ENCODE measurements at places on chromosomes 5 and 9.

GRCh38 chr9:114813717-114814418 lies 8.0 kb upstream of the TNFSF15 start:
- no peak for DNase-seq

- DNase-seq, result no peak
These were observed 402.1 kb downstream of the DIRAS2 start for GRCh38 chr9:90240541-90240940.

GRCh38 chr5:153486771-153487170 lies 3.7 kb upstream of the GRIA1 start:
- DNase-seq, result no peak

- no peak for DNase-seq
These were observed 50.2 kb upstream of the ZNF366 start for GRCh38 chr5:72557167-72558045.

DNA sequence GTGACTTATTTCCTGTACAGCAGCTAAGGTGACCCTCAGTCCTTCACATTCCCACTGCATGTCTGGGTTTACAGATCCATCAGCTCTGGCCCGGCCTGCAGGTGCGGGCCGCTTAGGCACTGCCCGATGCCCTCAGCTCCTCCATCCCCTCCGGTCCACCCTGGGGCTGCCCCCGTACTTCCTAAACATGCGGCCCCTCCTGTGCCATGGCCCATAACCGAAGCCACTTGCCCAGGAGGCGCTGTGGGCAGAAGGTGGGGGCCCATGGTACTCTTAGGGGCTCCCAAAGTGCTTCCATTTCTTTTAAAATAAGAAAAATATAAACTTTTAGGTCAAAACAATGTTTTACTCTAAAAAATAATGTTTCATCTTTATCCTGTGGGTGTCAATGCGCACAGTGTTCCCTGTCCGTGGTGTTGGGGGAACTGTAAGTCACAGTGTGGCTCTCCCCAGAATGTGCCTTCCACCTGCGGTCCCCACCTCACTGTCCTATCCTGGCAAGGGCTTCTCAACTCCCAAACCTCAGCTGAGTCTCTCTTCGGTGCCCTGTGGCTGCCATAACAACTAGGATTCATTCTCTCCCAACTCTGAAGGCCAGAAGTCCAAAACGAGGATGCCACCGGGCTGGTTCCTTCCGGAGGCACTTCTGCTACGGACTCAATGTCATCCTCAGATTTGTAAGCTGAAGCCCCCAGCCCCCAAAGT lies 132.7 kb upstream of the LPCAT1 start:
- no peak for DNase-seq

- no peak for DNase-seq
These were observed 249.9 kb downstream of the MARCHF11 start for GRCh38 chr5:15929611-15930263.

GRCh38 chr5:93569300-93570160 lies 11.5 kb downstream of the NR2F1-AS1 start:
- no peak for DNase-seq

DNA sequence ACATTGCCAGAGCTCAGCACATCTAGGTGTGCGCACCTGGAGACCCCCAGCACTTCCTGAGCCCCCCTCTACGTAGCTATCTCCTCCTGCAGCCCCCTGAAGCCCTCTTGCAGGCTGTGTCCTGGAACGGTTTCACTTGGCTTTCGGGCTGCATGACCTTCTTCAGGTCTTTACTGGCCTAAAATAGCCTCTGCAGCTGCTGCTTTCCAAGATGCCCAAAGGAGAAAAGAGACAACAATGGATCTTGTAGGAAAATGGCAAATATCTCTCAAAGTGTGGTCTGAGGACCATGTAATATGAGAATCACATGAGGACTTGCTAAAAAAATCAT lies 6.6 kb upstream of the ERMP1 start:
- no peak for DNase-seq

GRCh38 chr5:77182367-77182766 lies 28.1 kb upstream of the PDE8B start:
- no peak for DNase-seq

GRCh38 chr5:141412854-141413539 lies at the start of gene PCDHGA10:
TSS of gene PCDHGA10 (plus strand) at chr5:141412987. CDS start at chr5:141413176, 189 bp downstream.
- DNase-seq, result no peak

GRCh38 chr9:84511651-84512050 lies 157.9 kb upstream of the NTRK2 start:
- no peak for DNase-seq

- no peak for DNase-seq
These were observed 659 bp downstream of the RAI14 start for GRCh38 chr5:34656700-34657273.

- no peak for DNase-seq
These were observed 391.1 kb upstream of the GRIA1 start for GRCh38 chr5:153099328-153099727.

GRCh38 chr9:95181226-95181818 lies 136.2 kb downstream of the FANCC start:
- no peak for DNase-seq

DNA sequence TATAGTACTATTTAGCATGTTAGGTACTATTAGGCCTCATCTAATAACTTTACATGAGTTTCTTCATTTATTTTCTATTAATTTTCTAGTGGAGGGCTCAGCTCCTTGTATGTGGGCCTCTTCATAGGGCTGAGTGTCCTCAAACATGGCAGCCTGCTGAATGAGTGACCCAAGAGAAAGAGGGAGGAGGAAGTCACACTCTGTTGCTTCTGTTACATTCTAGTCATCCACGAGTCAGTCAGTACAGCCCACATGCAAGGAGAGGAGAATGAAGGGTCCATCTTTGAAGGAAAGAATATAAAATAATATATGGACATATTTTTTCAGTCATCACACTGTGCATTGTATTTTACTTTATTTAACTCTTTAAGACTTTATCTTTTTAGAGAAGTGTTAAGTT lies 66.6 kb upstream of the NR3C1 start:
- no peak for DNase-seq

GRCh38 chr9:104784098-104784497 lies 20.2 kb downstream of the NIPSNAP3B start:
- no peak for DNase-seq

DNA sequence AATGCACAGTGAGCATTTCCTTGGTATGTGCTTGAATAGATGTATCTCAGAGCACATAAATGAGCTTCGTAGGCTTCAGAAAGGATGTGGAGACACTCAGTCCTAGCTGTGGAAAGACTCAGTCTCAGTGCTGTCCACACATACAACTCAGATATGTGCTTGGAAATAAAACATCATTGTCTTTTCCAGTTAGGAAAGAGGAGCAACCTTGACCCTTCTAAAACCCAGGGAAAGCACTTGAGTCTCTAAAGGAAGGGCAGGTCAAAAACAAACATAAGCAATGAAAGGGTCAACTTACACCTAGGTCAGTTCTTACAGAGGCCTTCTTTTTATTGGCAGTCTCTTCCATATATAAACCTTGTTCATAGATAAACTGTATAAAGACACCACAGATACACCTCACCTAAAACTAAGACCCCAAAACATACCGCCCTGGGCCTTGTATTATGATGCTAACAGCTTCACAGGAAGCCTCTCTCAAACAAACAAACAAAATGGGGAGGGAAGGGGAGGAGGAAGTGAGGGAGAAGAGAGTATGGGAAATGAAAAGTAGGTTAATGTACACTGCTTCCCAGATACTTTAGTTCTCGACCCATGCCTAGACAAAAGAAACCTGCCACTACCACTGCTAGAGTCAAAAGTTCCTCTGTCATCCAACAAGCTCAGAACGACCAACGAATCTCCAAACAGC lies 114.4 kb downstream of the UBAP2 start:
- no peak for DNase-seq

- DNase-seq, result no peak
These were observed 49.8 kb upstream of the FCN1 start for GRCh38 chr9:134967547-134967930.

GRCh38 chr5:136159457-136159856 lies 26.8 kb downstream of the SMAD5 start:
- no peak for DNase-seq

- no peak for DNase-seq
These were observed 828.4 kb downstream of the TLR4 start for GRCh38 chr9:118532592-118532991.

DNA sequence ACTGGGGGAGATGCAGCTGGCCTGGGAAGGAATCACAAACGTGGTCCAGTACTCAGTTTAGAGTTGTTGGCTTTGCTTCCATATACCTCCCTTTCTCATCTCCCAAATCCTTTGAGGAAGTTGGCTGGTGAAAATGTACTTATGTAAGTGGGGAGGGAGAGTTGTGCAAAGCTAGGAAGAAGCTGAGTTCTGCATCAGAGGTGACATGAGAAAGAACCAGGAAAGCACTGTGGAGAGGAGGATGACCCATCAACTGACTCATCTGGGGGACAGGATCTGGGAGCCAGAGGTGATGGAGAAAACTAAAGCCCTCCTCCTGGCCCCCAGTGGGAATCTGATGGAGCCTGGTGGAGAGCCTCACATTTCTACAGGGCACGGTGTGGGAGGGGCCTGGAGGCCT lies 16.2 kb downstream of the KCNMB1 start:
- DNase-seq, result no peak

DNA sequence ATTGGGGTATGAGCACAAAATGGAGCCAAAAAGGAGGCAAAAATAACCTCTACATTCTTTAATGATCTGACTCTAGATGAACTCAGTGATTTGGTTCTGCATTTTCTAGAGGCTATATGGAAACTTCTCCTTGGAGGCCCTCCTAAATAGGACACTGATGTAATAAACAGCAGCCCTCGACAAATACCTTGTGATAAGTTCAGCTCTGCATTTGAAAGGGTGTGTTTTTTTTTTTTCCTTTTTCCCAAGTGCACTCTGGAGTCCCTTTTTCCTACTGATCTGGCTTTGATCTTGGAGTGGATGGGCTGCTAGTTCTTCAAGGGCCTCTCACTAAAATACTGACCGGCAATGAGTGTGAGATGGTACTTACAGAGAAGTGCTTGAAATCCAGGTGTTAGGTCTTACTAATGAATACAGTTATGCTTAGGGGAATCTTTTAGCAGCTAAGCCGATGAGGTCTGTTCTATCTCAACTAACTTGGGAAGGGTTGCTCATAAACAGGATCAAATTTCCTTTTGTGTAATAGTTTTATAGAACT lies 161.7 kb downstream of the MAST4 start:
- no peak for DNase-seq

DNA sequence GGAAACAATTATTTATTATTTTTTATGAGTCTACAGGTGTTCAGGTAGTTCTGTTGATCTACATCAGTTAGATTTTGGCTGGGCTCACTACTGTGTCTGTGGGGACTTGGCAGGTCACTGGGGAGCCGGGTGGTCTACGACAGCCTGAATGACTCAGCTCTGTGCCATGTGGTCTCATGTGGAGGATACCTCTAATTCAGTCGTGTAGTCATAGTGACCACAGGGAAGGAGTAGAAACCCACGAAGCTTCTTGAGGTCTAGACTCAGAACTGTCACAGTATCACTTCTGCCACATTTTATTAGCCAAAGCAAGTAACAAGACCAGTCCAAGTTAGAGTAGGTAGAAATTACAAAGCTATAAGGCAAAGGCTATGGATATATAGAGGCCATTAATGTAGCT lies 64.7 kb upstream of the GRAMD2B start:
- no peak for DNase-seq

GRCh38 chr9:114047717-114048116 lies 30.4 kb downstream of the AMBP start:
- no peak for DNase-seq

DNA sequence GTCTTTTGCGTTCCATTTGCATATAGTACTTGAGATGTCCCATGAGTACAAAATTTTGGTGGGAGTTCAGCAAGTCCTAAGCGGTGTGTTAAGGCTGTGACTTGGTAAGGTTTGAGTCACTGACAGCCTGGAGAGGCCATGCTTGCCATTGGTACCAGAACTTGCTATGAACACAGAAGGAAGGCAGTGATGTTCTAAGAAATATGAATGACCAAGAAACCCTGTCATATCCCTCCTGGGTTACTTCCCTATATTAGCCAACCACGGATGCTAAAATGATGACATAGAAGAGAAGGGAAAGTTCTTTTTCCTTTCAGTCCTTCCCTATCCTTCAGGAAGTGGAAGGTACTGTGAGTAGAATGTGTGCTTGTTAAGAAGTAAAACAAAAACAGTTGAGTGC lies 136.7 kb downstream of the GCNT1 start:
- DNase-seq, result no peak

DNA sequence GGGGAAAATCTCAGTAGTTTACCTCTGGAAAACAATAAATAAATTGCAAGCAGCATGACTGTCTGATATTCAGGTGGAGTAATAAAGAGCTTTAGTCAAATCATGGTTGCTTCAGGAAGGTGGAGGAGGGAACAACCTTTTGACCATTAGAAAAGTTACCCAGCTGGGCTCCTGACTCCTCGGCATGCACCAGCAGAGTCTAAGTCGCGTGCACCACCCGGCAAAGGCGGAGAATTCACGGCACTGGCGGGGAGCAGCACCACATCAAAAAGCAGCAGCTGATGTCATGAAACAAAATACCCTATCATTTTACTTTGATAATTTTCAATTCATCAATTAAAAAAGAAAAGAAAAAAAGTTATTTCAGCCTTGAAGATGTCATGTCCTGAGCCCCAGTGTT lies 34.6 kb downstream of the EBF1 start:
- DNase-seq, result no peak

- no peak for DNase-seq
These were observed 396.7 kb downstream of the MRPS30 start for GRCh38 chr5:45205403-45205961.

DNA sequence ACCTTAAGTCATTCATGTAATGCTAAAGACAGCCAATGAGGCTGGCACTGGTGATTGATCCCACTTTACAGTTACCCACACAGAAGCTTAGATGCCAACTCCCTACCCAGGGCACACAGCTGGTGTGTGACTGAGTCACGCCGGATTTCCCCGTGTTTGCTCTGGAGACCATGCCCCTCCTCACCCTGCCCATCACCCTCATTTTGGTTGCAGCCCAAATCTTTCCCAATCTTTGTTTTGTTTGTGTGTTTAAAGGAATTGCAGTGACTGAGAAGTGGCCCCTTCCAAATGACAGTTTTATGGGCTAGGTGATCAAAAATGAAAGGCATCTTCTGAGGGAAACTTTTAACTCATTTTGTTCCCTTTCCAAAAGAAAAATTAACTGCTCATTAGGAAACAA lies 10.9 kb downstream of the FBXL7 start:
- no peak for DNase-seq

DNA sequence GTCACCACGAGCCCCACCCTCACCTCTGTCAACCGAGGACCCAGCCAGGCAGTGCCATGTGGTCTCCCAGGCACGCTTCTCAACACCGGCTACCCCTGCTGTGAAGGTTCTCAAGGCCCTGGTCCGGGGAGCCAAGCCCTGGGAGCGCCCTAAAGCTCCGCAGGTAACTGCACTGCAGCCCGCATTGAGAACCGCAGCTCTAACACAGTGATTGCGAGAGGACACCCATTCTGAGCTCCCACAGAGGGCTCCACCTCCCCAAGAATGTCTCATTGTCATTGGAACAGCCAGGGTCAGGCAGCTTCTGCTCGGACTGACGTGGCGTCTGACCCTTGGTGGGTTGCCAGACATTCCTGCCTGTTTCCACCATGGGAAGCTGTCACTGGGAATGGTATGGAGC lies 88.3 kb downstream of the ANKRD33B start:
- no peak for DNase-seq

DNA sequence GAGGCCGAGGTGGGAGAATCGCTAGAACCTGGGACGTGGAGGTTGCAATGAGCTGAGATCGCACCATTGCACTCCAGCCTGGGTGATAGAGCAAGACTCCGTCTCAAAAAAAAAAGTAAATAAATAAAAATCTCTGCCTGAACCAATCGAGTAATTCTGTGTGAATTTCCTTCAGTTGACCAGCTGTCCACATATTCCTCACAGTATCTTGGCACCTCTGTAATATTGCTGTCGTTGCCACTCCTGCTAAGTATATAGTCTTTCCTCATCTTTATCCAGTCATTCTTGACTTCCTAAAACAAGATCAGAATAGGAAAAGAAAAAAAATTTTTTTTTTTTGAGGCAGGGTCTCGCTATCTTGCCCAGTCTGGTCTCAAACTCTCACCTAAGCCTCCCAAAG lies 29.9 kb downstream of the KDM3B start:
- no peak for DNase-seq
